ENCODE measurements at places on chromosomes 12 and 14. TPM values are rescaled to one million over a fixed set of nuclear protein-coding genes. Genes with fewer than 3 reads are reported as not detected.

GRCh38 chr14:94237983-94238382 lies 55.1 kb downstream of the SERPINA10 start:
- DNase-seq = no peak

ADCY6 gene
- total RNA-seq = 31.6 TPM

ADAMTS20 gene
- total RNA-seq = 0.15 TPM

MYBPC1 gene
- total RNA-seq = not detected

GRCh38 chr14:55911776-55912175 lies 206.4 kb upstream of the PELI2 start:
- DNase-seq = no peak

DNA sequence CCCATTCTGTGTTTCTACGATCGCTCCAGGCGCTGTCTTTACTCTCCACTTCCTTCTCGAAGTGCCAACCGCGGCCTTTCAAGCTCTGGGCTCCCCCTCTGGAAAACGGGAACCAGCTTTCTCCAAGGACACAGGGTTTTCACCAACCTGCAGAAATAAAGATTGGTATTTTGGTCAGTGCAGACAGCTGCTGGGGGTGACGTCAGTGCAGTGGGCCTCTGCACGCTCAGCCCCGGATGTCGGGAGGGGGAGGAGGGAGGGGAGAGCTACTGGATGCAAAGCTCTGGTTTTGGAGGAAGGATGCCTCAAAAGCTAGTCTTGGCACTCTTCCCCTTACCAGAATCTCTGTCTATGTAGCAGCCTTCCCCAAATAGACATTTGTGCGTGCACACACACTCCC lies 19.9 kb downstream of the HRK start:
- no peak for DNase-seq

- no peak for DNase-seq
These were observed 445.6 kb downstream of the GLT1D1 start for GRCh38 chr12:129298921-129299320.

GRCh38 chr14:68787092-68787992 lies 5.5 kb downstream of the ZFP36L1 start:
- DNase-seq = no peak

GRCh38 chr14:51285120-51285519 lies 45.1 kb downstream of the TMX1 start:
- DNase-seq = no peak
